Daoy (cell line): ENCODE measurements at places on chromosomes 3 and 15. TPM values are rescaled to one million over a fixed set of nuclear protein-coding genes. Genes with fewer than 3 reads are reported as not detected.

CNTN4 gene
- 0.06 and 0.42 TPM in 2 replicates for total RNA-seq

DNA sequence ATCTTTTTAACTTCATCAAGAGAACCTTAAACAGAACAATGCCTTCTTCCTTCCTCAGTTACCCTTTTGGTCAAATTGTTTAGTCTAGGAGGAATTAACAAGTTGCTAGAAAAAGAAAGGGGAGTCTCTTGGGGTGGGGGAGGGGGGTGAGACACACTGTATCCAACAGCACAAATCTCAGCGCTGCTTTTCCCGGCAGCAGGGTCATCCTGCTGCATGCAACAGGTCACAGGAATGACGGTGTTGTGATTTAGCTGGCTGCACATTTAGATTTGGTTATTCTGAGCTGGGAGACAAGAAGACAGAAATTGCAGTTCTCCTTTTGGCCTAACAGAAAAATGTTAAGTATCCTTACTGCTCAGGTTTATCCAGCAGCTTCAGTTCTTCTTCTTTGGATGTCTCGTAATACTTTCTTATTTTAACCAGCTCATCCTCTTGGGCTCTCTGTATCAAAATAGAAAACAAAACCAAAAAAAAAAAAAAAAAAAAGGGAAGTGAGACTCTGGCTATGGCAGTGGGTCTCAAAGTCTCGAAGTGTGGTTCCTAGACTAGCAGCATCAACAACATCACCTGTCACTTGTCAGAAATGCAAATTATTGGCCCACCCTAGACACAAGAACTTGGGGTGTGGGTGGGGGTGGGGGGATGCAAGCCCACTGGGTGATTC lies 190.5 kb downstream of the GREM1 start:
- DNase-seq: no peak

- no peak for DNase-seq
Observed at GRCh38 chr3:187593451-187593850, 76.7 kb downstream of the SST start.

GRCh38 chr15:94924971-94925598 lies 693.7 kb downstream of the MCTP2 start:
- peak; percentile 29 for DNase-seq

DNA sequence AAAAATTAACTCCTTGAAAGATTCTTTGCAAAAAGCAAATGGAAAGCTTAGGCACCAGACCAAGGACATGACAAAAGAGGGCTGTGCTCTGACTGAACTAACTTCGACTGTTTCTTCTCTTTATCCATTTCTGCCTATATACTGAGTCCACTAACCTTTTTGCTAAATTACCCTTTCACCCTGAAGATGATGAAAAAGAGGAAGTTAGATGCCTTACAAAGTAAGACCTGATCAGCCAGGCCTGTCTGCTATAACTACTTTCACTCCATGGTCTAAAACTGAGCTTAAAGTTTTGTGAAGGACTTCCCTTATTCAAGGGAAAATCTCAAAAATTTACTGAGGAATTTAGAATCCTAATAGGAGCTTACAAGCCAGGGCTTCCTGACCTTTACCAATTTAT lies 6.2 kb upstream of the IGSF10 start:
- DNase-seq: no peak

CD80 gene
- not detected in 2 replicates for total RNA-seq

DNA sequence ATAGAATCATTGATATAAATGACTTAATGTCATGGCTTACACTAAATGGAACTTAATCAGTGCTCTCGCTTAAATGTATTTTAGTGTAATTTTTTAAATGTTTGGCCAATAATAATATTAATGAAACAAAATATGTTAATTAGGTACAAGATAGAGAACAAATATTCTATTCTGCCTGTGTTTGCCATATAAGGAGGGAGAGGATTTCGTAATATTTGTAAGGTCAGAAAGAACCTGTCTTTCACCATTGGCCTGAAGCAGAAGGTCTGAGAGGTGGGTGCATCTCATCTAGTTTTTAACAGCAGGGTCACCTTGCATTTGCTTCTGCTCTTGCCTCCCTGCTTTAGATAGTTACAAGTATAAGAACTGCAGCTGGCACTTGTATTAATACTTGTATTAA lies 2.5 kb downstream of the GPR87 start:
- DNase-seq: no peak

GRCh38 chr15:87971076-87971475 lies 285.5 kb downstream of the NTRK3 start:
- DNase-seq: no peak

DNA sequence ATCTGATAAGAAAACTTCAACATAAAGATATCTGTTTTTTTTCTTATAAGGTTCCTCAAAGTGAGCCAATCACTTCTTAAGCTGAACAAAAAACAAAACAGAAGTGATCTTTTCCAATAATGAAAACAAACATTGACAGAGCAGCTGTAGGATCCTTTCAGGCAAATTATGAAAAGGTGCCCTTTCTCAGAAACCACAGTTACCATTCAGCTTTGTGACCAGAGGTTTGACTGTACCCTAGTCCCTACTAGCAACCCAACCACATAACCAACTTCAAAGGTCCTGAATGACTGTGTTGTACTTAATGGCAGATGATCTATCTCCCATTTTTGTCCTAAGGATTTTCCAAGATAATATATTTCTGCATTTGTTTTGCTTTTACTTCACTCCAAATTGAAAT lies 39.4 kb upstream of the CCR2 start:
- DNase-seq: no peak

B3GALNT1 gene
- 23.1 and 28.4 TPM in 2 replicates for total RNA-seq

- peak; percentile 44 for DNase-seq
Observed at GRCh38 chr15:90035095-90035839, 34.1 kb downstream of the ZNF710 start.

DNA sequence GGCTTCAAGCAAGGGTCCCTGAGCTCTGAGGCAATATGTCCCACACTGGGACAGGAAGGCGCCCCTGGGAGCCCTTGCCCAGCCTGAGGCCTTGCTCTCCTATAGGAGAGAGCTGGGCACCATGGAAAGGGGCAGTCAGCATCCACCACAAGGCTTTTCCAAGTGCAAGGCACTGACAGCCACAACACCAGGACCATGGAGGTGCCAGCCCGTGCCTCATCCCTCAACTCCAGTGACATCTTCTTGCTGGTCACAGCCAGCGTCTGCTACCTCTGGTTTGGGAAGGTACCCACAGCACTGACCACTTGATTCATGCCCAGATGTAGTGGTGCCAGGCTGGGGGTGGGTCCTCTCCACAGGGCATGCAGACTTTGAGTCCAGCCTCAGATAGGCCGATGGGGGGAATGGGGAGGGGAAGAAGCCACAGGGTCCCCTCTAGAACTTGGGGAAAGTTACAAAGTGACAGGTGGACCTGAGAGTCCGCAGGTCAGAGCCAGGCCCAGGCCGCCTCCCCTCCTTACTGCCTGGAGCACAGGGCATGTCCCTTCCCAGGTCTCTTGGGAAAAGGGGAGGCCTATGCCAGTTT lies 11.8 kb downstream of the VILL start:
- DNase-seq: no peak

- no peak for DNase-seq
Observed at GRCh38 chr3:40583691-40584090, 58.9 kb downstream of the ZNF621 start.

GRCh38 chr15:100598655-100599054 lies 3.3 kb downstream of the LINS1 start:
- no peak for DNase-seq

DNA sequence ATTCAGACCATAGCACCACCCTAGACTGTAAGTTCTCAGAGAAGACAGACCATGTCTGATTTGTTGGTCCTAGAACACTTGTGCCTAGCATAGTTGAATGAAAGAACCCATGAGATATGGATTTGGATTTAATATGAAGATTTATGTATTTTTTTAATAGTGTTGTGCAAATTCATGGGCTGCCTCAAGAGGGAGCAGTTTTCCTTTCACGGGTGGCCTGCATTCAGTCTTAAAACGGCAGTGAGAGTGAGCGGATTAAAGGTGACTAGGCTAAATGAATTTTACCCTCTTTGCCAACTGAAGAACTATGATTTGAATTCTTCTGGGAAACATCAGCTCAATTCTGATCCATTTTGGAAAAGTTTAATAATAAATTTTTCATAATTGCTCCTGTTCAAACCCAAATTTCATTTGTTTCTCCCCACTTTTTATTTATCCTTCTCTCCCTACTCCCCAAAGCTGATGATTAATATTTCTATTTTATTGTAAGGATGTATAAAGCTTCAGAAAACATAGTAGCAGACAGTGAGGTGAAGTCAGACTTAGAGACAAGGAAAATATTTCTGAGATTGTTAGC lies 67.3 kb downstream of the MORC1 start:
- DNase-seq: peak; percentile 2

GRCh38 chr3:128068156-128068620 lies 16.0 kb downstream of the SEC61A1 start:
- DNase-seq: peak; percentile 47

DNA sequence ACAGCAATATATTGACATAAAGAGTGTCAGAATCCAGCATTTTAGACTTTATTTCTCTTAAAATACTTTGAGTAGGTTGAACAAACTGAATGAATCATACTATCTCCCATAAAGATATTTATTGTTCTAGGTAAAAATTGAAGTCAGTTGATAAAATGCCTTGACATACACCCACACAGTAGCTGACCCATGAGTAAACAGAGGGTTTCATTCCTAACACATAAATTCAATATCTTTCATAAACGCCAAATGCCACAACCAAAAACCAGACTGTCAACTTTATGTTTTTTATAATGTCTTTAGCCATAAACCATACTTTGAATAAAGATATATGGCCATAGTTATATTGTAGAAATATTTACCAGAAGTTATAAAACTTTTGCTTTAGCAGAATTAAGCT lies 742.4 kb downstream of the NAALADL2 start:
- DNase-seq: no peak

FANCD2OS gene
- total RNA-seq: not detected in 2 replicates

DNA sequence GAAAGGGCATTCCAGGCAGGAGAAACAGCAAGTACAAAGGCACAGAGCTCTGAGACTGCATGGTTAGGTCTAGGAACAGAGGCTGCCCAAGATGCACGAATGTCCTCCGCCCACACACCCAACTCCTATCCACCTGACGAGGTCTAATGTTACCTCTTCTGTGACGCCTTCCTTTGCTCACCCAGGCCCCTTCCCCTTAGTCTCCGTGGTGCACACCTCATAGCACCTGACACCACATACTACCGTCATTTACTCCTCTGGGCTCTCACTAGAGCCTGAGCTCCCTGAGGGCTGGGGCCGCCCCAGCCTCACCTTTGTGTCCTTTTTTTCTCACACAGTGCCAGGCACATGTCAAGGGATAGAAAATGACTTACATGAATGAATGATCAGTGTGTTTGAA lies 31.0 kb upstream of the RASGRF1 start:
- no peak for DNase-seq

DNA sequence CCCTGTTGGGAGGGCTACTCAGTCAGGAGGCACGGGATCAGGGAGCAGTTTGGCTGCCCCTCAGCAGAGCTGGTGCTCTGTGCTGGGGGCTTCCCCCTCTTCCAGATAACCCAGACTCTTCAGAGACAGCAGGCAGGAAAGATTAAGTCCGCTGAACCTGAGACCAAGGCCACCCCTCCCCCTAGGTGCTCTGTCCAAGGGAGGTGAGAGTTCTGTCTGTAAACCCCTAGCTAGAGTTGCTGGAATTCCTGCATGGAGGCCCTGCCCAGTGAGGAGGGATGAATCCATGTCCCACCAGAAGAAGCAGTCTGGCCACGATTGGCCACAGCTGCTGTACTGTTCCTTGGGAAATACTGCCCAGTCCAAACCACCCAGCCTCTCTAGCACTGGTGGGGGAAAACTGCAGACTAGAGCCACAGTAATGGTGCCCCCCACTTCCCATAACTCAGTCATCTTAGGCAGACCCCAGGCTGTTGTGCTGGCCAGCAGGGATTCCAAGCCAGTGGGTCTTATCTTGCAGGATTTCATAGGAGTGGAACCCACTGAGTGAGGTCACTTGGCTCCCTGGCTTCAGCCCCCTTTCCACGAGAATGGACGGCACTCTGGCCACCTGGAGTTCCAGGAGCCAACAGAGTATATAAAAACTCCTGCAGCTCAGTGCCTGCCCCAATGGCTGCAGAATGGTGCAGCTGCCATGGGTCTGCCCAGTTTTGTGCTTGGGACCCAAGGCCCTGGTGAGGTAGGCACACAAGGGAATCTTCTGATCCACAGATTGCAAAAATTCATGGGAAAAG lies 42.9 kb downstream of the NPAP1 start:
- DNase-seq: no peak

DNA sequence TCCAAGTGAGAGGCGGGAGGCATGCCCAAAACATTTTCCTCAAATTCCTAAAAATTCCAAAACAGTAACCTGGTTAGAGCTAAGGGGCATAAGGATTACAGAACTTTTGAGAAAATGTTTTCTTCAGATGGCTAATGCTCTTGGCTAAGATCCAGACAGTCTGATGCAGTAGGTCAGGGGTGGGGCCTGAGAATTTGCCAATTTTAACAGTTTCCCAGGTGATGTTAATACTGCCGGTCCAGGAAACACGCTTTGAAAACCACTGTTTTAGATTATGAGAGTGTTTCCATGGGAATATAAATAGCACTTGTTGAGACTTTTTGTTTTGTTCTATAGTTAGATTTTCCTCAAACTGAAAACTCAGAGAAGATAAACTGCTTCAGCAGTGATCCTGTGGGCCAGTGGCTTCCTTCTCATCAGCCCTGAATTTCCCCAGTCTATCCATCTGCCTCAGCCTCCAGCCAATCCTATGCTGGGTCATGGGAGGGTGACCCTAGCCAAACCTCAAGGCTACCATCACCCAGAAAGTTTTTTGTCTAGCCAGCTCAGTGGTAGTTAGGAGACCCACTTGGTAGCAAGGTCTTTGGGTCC lies 71.6 kb upstream of the ACP3 start:
- DNase-seq: peak; percentile 7

PRR20G gene
- not detected in 2 replicates for total RNA-seq

- DNase-seq: no peak
Observed at GRCh38 chr15:27885201-27885600, 213.9 kb downstream of the OCA2 start.

GRCh38 chr3:76900596-76900995 lies 139.3 kb upstream of the ROBO2 start:
- DNase-seq: no peak

DNA sequence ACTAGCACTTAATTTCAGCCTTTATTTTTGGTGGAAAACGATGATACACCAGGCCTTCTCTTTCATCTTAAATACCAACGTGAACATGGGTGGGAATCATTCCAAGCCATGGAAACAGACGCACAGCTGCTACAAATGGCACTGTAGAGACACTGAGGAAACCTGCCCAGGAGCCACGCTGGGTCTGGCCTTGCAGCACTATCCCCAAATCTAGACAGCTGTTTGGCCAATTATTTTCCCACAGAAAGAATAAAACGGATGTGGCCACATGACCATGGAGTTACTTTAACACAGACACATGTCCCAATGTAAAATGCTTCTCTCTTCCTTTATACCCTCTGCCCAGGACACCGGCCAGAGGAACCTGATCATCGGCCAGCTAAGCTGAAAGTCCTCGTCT lies 83.6 kb upstream of the OCA2 start:
- no peak for DNase-seq

DNA sequence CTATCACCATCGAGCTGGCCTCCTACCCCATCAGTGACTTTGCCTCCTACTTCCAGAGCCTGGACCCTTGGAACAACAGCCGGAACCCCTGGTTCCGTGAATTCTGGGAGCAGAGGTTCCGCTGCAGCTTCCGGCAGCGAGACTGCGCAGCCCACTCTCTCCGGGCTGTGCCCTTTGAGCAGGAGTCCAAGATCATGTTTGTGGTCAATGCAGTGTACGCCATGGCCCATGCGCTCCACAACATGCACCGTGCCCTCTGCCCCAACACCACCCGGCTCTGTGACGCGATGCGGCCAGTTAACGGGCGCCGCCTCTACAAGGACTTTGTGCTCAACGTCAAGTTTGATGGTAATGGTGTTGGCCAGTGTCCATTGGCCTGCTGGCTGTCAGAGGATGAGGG lies 6.1 kb downstream of the GRM2 start:
- DNase-seq: no peak

UQCRC1 gene
- total RNA-seq: 291 and 336 TPM in 2 replicates

GRCh38 chr15:42491539-42492225 lies 741 bp upstream of the ZNF106 start:
- peak; percentile 26 for DNase-seq
